ENCODE measurements at places on chromosomes 3 and 15. TPM values are rescaled to one million over a fixed set of nuclear protein-coding genes. Genes with fewer than 3 reads are reported as not detected.

TMEM45A gene
- polyA plus RNA-seq, result 14.8 TPM

- no peak for DNase-seq
These were observed 40.0 kb downstream of the WNT7A start for GRCh38 chr3:13839726-13840340.

ROBO1 gene
- 47.5 TPM for polyA plus RNA-seq

LYSMD4 gene
- polyA plus RNA-seq, result 10.8 TPM

GRCh38 chr3:37906734-37907282 is 45.1 kb downstream of the CTDSPL start:
- DNase-seq, result no peak

- DNase-seq, result no peak
These were observed 462.1 kb upstream of the NR2F2 start for GRCh38 chr15:95868450-95868849.

- DNase-seq, result peak; percentile 9
These were observed 210.3 kb downstream of the RAP2B start for GRCh38 chr3:153372326-153372725.

GRCh38 chr15:62394079-62394478 is 229.0 kb upstream of the C2CD4B start:
- DNase-seq, result no peak
